ENCODE measurements at places on chromosomes 5 and 9.
A peak's percentile ranks its signal among the peaks of the same experiment; 100 is the strongest.

DNA sequence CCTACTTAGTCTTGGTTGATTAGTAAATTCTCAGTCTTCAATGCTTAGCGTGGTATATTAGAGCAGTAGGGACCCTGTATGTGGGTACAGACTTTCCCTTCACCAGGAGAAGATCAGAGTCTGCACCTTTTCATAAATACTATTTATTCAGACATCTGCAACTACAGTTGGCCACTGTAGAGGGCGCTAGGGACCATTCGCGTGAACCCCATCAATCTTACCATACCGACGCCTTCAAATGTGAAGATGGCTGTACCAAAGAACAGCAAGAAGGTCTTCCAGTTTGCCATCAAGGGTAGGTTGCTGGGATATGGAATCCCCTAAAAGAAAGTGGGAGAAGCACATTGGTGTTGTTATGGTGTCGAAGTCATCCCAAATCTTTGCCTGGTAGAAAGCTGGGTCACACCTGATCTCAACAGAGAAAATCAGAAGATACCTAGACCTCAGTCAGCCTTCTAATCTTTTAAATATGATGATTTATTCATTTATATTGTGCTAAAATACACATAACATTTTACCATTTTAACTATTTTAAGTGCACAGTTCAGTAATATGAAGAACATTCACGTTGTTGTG, 19.1 kb downstream of the SLC36A3 start:
- no peak for DNase-seq

GRCh38 chr5:12488161-12488560, 583.9 kb upstream of the CTNND2 start:
- no peak for DNase-seq

DNA sequence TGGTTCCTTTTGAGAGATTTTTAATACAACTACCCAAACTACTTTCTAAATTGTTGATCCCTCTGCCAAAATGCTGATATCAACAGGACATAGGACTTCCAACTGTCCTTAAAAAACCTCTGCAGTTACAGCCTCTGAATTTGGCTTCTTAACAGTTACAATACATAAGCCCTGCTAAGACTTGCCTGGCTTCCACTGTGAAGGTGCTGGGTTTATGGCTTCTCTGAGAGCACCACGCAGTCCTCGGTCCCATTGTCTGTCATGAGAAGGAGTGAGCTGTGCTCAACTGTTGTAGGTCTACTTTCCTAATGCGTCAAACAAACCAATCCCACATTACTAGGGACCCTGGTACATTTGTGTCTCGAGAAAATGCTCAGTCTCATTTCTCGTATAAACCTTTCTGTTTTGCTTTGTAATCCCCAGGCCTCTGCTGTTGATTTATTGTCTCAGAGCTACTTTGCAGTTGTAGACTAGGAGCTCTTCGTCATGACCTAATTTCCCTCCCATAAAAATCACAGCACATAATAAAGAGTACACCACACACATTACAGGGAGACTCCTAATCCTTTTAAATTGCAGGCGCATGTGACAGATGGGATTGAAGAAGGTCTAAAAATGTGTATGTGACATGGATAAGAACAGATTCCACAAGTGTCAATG, 274.9 kb downstream of the NR3C1 start:
- DNase-seq = no peak

- DNase-seq = no peak
Observed at GRCh38 chr5:159337016-159337955, 7.0 kb upstream of the IL12B start.

DNA sequence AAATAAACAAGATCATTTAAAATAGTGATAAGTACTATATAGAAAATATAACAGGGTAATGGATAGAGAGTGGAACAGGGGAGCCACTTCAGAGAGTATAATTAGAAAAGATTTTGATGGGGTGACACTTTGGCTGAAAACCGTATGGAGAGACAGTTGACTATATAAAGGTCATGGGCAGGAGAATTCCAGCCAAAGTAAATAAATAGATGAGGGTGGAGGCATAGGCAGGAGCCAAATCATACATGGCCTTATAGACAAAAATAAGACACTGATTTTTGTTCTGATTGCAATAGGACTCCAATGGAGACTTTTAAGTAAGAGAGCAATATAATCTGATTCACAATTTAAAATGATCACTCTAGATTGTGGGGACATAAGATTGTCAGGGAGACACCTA, 37.5 kb upstream of the NUDT12 start:
- DNase-seq = no peak

DNA sequence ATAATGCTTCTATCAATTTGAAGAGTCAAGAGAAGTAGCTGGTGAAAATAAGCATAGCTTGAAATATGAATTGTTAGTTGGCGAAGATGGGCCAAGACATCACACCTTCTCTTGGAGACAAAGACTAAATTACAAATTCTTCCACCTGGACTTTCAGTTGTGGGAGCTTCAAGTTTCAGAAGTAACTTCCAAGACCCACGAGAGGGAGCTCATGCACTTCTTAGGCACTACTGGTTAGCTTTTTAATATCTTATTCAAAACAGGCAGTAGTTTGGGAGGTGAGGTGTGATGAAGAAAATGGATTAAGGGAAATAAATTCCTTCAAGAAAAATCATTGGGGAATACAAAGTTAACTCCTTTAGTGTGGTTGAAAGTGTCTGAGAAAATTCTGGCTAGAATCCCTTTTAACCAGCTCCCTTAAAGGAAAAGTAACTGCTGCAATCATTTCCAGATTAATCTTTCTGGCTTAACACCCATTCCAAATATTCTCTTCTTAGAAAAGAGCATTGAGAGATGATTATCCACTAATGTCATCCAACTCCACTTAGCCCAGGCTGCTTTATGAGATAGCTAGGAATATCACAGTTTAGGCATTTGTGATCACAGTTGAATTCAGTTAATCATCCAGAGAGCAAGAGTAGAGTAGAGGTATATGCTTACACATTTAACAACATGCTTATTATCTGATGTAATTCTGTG, 139.5 kb upstream of the DMRTA1 start:
- DNase-seq = no peak

- no peak for DNase-seq
Observed at GRCh38 chr9:122226142-122226757, 2.5 kb downstream of the LHX6 start.

DNA sequence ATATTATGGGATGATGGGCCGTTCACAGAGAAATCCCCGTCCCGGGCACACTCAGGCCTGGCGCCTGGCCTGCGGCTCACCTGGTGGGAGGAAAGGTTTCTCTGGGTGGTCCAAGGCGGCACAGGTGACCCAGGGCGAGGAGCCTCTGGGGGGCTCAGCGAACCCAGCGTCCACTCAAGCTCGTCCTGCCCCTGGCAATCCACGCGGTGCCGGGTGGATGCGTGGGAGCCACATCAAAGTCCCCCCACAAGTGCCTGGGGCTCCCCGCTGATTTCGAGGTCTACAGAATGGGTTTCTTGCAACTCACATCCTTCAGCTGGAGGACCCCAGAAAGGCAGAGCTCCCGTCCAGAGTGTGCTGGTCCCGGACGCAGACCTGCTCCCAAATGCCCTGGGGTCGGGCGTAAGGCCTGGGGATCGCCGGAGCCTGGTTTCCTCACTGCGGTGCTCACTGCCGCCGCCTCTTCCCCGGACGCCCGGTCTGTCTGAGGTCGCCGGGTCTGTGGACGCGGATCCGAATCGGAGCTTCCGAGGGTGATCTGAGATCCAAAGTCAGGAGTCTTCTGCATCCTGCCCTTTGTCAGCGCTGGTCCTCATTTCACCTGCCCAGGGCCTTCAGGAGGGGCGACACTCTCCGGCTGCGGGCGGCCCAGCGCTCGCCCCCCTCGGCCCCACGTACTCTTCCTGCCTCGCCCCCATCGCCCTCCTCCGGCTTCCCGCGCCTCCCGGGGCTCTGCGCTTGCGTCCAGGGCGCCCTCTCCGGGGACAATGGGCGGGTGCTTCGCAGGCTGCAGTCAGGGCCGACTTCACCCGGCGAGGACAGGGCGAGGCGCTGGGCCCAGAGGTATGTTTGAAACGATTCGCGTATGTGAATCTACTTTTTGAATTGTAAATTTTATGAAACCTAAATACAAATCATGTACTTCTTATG, 20.0 kb upstream of the RUFY1 start:
- DNase-seq = peak; percentile 42

DNA sequence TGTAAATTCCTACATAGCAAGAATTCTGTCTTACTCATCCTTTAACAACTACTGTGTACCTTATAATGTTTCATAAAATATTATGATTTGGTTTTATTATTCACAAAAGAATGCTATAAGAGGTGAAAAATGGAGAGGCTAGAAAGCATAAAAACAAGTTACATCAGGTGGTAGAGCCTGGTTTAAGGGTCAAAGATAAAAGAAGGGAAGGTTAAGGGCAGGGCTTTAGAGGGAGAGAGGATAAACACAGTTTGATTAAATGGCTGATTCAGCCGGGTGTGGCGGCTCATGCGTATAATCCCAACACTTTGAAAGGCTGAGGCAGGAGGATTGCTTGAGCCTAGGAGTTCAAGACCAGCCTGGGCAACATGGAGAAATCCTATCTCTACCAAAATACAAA, 40.4 kb upstream of the HSPB3 start:
- DNase-seq = no peak

GRCh38 chr9:68755752-68756151, 50.7 kb downstream of the PIP5K1B start:
- no peak for DNase-seq

GRCh38 chr5:137114529-137114928, 384.6 kb downstream of the SPOCK1 start:
- DNase-seq = no peak
